ENCODE measurements at places on chromosomes 6 and 20. TPM values are rescaled to one million over a fixed set of nuclear protein-coding genes. Genes with fewer than 3 reads are reported as not detected.

- H3K4me3 ChIP-seq = no peak overlapping the region
- H3K27ac ChIP-seq = no peak overlapping the region
- DNase-seq = peak; percentile 58
- H3K4me1 ChIP-seq = no peaks in the 10 kb centered on the region
Observed at GRCh38 chr6:144896871-144897270, 611.7 kb downstream of the UTRN start.

GRCh38 chr20:59141818-59142581, 21.6 kb upstream of the ZNF831 start:
- H3K27ac ChIP-seq = no peak overlapping the region
- peak; percentile 28 for DNase-seq
- H3K4me3 ChIP-seq = no peak overlapping the region
- H3K4me1 ChIP-seq = no peaks in the 10 kb centered on the region

DNA sequence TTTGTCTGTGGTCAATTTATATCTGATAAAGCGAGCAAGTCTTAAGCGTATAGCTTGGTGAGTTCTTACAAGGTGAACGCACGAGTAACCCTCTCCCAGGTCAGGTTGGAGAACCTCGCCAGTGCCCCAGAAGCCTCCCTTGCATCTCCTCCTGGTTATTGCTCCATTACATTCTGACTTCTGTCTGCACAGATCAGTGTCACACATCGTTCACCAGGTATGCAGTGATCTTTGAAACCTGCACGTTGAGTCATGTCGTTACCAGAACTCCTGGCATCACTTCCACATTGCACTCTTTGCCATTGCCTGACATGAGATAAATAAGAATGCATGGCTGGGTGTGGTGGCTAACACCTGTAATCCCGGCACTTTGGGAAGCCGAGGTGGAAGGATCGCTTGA, 44.2 kb downstream of the AKAP12 start:
- no peaks in the 10 kb centered on the region for H3K4me1 ChIP-seq
- no peaks in the 10 kb centered on the region for H3K36me3 ChIP-seq
- H3K4me3 ChIP-seq = no peak overlapping the region

GRCh38 chr6:73064266-73064665, 161.0 kb downstream of the KHDC1L start:
- no peak overlapping the region for H3K27ac ChIP-seq

- no peaks in the 10 kb centered on the region for H3K36me3 ChIP-seq
- no peaks in the 10 kb centered on the region for H3K27me3 ChIP-seq
Observed at GRCh38 chr6:163123098-163123497, 291.4 kb upstream of the QKI start.

GRCh38 chr20:18404172-18404571, 62.7 kb downstream of the DZANK1 start:
- H3K4me1 ChIP-seq = no peaks in the 10 kb centered on the region
- no peak overlapping the region for H3K4me3 ChIP-seq
- no peak for DNase-seq
- peaks cover 2% of the 10 kb centered on the region for H3K36me3 ChIP-seq
- no peaks in the 10 kb centered on the region for H3K27me3 ChIP-seq

DNA sequence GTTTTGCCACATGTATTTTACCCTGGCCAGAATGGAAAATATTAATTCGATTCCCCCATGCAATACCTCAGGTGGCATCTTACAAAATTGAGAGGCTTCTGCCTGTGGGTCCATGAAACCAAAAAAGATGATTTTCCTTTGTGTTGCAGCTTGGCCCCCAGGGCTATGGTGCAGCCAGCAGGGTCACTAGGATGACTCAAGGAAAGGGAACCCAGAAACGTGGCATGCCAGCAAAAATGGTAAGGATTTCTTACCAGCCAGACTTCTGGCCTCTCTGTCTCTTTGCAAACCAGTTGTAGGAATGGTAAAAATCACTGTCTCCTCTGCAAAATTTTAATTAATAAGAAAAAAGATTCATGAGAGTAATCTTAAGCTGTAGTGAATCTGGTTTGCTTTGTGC, 11.6 kb upstream of the TAAR9 start:
- H3K27ac ChIP-seq = no peak overlapping the region
- DNase-seq = no peak
- no peaks in the 10 kb centered on the region for H3K27me3 ChIP-seq
- H3K36me3 ChIP-seq = no peaks in the 10 kb centered on the region
- H3K4me3 ChIP-seq = no peak overlapping the region

DNA sequence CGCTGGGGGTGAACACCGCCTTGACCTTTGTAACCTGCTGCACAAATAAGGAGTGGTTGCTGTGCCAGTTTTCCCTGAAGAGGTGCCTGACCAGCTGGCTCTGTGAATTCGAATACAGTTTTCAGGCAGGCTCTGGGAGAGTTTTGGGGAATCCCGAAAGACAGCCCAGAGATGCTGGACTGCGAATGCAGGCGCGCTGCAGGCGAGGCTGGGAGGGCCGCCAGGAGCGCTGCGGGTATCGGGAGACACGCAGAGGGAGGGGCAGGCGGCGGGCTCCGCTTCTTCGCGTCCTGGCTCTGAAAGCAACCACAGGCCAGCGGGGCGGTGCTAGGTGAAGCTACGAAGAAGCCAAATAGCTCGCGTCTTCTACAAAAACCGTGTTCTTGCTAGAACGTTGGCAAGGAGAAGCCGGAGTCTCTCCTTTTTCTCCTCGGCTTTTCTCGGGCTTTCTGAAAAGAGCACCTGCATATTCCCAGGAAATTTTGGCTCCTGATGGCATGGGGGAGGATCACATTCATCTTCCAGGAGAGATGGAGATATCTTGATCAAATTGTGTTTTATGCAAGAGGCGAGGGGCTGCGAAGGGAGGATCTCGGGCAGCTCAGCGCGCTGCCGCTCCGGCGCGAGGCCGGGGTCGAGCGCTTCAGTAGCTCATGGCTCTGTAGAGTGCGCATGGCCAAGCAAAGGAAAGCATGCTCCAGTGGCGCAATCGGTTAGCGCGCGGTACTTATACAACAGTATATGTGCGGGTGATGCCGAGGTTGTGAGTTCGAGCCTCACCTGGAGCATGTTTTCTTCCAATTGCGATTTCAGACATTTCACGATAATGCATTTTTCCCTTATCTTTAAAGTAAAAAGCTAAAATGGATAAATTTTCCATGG, 158.1 kb upstream of the ZNF184 start:
- H3K27me3 ChIP-seq = peaks cover 10% of the 10 kb centered on the region
- DNase-seq = peak; percentile 32
- H3K4me3 ChIP-seq = no peak overlapping the region
- H3K4me1 ChIP-seq = peaks cover 2% of the 10 kb centered on the region
- no peaks in the 10 kb centered on the region for H3K36me3 ChIP-seq
- no peak overlapping the region for H3K27ac ChIP-seq

DNA sequence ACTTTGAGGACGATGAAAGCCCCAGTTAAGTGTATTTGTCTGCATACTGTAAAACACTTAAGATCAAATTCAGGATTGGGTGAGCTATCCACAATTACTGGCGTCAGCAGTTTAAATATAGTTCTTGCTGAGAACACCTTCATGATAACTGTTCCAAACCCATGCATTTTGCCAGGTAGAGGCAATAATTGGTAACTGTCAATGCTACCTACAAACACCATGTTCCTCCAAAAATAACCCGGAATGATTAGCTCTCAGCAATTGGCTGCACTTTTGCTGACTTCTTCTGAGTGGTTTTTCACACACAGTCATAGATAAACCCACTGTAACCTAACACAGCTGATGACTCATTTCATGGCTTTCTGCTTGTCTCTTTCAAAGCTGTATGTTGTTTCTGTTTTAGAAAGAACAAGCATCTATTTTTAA, 1358.6 kb upstream of the GJE1 start:
- H3K27ac ChIP-seq = no peak overlapping the region
- no peaks in the 10 kb centered on the region for H3K36me3 ChIP-seq
- peak; percentile 40 for DNase-seq
- no peaks in the 10 kb centered on the region for H3K4me1 ChIP-seq

DNA sequence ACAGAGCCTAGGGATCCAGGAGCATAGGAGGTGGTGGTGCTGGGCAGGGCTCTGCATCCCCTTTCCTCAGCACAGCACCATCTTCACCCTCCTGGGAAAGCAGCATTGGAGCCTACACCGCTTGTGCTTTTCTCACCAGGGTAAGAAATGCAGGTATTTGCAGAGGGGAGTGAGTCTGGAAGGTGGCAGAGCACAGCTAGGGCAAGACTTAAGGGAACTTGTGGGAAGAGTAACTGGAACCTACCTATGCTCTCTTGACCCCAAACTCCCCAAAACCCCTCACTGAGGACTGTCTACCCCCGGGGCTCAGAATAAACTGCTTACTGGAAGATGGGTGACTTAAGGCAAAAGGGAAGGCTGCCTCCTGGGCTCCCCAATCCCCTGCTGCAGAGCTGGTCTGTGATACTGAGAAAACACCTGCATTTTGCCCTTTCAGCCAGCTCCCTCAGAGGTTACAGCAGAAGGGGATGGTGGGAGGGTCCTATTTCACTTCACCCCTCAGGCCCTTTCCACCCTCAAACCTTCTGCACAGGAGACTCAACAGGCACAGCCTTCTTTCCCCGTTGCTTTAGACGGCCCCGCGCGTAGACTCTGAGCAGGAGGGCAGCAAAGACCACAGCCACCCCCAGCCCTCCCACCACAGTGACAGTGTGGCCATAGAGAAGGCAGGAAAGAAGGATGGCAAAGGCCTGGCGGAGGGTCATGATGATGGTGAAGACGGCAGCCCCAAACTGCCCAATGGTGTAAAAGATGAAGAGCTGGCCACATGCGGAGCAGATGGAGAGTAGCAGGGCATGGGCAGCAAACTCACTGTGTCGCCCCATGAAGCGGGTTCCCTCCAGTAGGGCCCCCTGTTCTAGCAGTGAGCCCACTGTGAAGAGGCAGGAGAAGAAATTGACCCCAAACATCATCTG, 2.9 kb downstream of the SLC35B2 start:
- peaks cover 25% of the 10 kb centered on the region for H3K36me3 ChIP-seq
- H3K27me3 ChIP-seq = no peaks in the 10 kb centered on the region
- H3K4me1 ChIP-seq = no peaks in the 10 kb centered on the region
- no peak overlapping the region for H3K4me3 ChIP-seq

DNA sequence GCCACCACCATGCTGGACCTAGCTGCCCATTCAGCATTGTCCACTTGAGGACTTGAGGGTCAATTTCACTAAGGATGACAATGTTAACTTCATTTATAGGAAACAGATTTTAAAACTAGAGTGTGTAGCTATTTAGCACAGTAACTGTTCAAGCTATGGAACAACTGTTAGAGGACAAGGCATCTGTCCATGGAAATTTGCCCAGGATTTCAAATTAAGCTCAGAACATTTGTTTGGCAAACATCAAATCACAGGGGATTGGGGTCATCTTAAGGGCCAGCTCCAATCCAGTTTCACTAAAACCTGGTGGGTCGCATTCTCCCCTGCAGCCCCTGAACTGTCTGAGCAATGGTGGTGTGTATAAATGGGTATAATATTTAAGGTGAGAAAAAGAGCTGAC, 35.1 kb downstream of the PM20D2 start:
- DNase-seq = no peak
- no peaks in the 10 kb centered on the region for H3K36me3 ChIP-seq
- H3K4me3 ChIP-seq = no peak overlapping the region

DNA sequence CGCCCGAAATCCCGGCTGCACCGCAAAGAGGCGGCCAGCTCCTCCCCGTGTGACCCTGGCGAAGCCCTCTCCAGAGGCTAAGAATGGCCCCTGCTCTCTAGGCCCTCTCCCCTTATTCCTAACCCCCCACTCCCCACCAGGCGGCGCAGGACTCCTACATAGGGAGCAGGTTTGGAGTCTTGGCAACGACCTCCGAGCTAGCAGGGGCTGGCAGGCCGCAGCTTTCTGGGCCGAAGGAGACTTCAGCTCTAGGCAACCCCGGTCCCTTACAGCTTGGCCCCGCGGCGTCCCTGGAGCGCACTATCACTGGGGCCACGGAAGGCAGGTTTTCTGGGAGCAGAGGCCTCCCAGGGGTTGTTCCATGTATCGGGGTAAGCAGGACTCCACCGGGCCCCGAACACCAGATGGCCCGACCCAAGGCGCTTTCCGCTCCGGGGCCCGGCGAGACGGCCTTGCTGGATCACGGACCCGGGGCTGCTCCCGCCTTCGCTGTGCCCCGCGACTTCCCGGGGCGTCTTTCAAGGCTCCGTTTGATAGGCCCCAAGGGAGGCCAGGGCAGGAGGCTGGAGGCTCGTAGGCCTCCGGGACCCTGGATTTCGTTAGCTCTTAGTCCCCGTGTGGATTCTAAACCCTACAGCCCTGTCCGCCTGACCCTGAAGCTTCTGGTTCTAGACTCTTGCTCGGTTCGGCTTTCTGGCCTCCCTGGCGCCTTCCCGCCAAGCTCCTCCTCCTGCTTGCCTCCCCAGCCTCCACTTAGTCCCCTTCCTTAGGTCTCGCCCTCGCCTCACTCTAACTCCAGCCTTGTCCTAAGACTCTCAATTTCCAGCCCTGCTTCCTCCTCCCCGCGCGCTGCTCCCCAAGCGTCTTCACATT, 1.9 kb downstream of the SLC32A1 start:
- no peak overlapping the region for H3K4me3 ChIP-seq
- H3K27me3 ChIP-seq = peaks cover 75% of the 10 kb centered on the region
- DNase-seq = no peak
- H3K27ac ChIP-seq = no peak overlapping the region
- H3K36me3 ChIP-seq = no peaks in the 10 kb centered on the region

GRCh38 chr20:23641936-23642751, 4.4 kb upstream of the CST3 start:
- H3K4me3 ChIP-seq = no peak overlapping the region
- DNase-seq = no peak
- H3K27me3 ChIP-seq = no peaks in the 10 kb centered on the region
- H3K4me1 ChIP-seq = no peaks in the 10 kb centered on the region
- H3K27ac ChIP-seq = no peak overlapping the region

- peaks cover 6% of the 10 kb centered on the region for H3K4me1 ChIP-seq
- H3K27me3 ChIP-seq = no peaks in the 10 kb centered on the region
- H3K36me3 ChIP-seq = no peaks in the 10 kb centered on the region
- H3K27ac ChIP-seq = no peak overlapping the region
Observed at GRCh38 chr6:106381223-106381622, 20.7 kb downstream of the CRYBG1 start.

DNA sequence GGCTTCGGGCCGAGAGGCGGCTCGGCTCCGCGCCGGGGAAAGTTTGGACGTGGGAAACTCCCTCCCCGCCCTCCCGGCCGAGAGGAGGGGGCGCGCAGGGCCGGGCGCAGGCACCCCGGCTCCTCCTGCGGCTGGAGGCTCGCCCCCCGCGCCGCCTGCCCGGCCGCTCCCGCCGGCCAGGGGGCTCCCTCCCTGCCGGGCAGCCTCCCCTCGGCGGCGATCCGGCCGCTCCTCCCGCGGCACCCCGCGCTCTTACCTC, 370 bp downstream of the CDH22 start:
- H3K27me3 ChIP-seq = peaks cover 70% of the 10 kb centered on the region
- no peak overlapping the region for H3K4me3 ChIP-seq
- H3K36me3 ChIP-seq = no peaks in the 10 kb centered on the region
- peak; percentile 11 for DNase-seq
- no peak overlapping the region for H3K27ac ChIP-seq
- no peaks in the 10 kb centered on the region for H3K4me1 ChIP-seq

GRCh38 chr20:20744170-20744725, 31.8 kb upstream of the RALGAPA2 start:
- DNase-seq = peak; percentile 30
- H3K27me3 ChIP-seq = no peaks in the 10 kb centered on the region
- H3K4me1 ChIP-seq = no peaks in the 10 kb centered on the region
- no peak overlapping the region for H3K4me3 ChIP-seq
- peak overlapping the region; percentile 69 for H3K27ac ChIP-seq
- no peaks in the 10 kb centered on the region for H3K36me3 ChIP-seq

The MAS1 gene
- polyA plus RNA-seq = not detected

The USP49 gene
- 0.27 TPM for polyA plus RNA-seq

The LAMA4 gene
- polyA plus RNA-seq = 2.0 TPM

The HCK gene
- polyA plus RNA-seq = 34.0 TPM

The FBXL4 gene
- 3.5 TPM for polyA plus RNA-seq

All from small intestine (tissue), 16 donors.